ENCODE measurements at places on chromosomes 3 and 15.

- no peak for DNase-seq
These were observed 4.6 kb downstream of the THPO start for GRCh38 chr3:184373422-184373821.

DNA sequence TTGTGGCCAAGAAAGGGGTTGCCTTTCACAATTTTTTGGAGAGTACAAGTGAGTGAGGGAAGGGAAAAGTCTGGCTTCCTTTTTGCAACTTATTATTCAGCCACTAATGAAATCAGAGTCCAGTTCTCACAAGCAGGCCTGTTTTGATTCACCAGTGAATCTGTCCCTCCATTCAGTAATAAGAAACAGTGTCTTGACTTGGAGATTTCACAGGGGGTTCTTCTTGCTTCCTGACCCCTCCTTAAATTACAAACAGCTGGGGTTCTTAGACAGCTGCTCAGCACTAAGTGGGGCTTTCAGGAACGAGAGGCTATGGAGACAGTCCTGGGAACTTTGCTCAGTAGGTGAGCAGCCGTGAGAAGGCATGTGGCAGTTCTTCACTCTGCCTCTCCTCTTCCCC lies 24.5 kb downstream of the SEMA3G start:
- no peak for DNase-seq

GRCh38 chr3:196603683-196604082 lies 35.2 kb downstream of the FBXO45 start:
- DNase-seq: no peak

DNA sequence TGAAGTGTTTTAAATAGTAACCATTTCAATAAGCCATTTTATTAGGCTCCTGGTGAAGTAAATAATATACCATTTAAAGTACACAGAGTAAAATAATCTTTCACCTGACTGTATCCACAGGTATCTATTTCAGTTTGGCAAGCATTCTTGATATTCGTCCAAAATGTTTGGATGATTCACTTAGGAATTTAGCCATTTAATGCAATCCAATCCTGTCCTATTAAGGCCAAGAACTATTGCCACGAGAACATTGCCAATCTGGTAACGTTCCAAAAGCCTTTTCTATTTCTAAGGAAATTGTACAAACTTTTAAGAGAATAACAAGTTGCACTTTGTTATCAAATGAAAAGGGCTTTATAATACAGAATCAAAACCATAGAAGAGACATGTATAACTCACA lies 209.8 kb upstream of the THRB start:
- DNase-seq: no peak

DNA sequence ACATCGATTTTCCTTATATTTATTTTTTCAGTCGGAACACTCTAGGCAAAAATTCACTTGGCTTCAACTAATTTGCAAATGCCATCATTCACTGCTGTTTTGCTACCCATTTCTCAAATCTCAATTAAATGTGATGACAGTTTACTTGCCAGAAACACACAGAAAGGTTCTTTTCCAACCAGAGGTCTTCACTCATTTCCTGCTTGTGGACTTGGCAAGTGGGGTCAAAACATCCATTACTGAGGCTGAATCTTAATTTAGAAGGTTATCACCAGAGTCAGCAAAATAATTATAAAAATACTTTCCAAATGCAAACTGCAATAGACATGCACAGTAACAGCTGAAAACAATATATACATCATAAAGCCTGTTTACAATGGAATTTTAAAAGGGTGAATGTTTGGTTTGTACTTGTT lies 625.4 kb upstream of the TBL1XR1 start:
- no peak for DNase-seq

GRCh38 chr3:28971156-28971555 lies 309.7 kb upstream of the RBMS3 start:
- DNase-seq: no peak

GRCh38 chr3:71979175-71979574 lies 194.2 kb upstream of the PROK2 start:
- DNase-seq: no peak

GRCh38 chr15:39151545-39151944 lies 429.3 kb upstream of the THBS1 start:
- DNase-seq: no peak

Data from activated T-cell treated with anti-CD3 and anti-CD28 coated beads, Interleukin-2, amount 50 U/mL, for 24 hours (primary cell).